Urothelium cell line (cell line): ENCODE measurements at places on chromosomes 16 and 17.

DNA sequence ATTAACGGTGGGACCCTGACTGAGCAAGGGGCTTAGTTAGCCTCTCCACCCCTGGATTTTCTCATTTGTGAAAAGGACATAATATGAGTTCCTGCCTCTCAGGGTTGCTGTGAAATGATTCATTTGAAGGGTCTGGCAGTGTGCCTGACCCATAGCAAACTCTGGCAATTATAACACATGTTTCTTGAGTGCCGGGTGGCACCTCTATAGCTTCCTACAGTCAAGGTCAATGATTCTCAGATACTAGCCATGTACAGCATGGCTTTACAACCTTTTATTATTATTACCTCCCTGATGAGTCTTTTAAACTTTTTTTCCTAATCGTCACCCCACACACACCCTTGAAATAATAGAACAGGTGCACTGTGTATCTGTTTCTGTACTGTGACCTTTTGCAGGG lies 42.1 kb downstream of the TMEM114 start:
- no peak for DNase-seq

GRCh38 chr16:89921702-89922476 lies 1.3 kb upstream of the TUBB3 start:
- peak; percentile 95 for DNase-seq

GRCh38 chr16:9661336-9662017 lies 520.8 kb downstream of the GRIN2A start:
- DNase-seq: no peak

DNA sequence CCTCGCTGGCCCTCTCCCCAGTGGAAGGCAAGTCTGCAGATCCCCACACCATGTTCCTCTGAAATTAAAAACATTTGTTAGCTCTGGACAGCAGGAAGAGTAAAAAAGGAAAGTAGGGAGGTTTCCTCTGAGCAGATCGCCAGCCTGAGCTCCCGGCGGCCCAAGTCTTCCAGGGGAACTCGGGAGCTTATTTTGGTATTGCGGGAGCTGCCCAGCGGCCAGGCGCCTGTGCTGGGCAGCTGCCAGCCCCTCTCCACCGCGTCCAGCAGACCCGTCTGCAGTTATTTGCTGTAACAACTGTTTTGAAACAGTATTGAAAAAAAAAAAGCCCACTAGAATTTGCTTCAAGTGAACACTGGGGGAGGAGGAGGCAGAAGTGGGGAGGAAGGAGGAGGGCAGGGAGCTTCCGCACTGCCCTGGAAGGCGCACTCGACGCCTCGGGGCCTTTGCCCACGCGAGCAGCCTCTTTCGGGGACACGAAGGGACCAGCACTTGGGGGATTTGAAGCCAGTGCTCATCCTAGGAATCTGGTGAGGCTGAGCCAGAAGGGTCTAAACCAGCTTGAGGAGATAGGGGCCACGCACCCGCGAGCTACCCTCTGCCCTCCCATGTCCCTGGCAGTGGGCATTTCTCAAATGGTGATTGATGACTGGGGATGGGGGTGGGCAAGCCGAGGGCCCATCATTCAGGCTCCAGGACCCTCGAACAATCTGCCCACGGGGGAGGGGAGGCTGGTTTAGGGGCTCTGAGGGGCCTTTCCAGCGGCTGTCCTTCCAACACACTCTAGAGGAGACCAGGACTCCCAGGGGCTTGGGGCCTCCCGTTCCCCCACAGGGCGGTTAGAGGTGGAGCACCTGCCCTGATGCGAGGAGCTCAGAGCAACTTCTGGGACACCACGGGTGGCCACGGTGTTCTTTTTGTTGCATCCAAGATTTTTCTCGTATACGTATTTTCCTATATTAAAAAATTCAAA lies 3.0 kb upstream of the BAHCC1 start:
- no peak for DNase-seq

GRCh38 chr17:82487910-82488309 lies 29.4 kb downstream of the NARF start:
- DNase-seq: no peak

DNA sequence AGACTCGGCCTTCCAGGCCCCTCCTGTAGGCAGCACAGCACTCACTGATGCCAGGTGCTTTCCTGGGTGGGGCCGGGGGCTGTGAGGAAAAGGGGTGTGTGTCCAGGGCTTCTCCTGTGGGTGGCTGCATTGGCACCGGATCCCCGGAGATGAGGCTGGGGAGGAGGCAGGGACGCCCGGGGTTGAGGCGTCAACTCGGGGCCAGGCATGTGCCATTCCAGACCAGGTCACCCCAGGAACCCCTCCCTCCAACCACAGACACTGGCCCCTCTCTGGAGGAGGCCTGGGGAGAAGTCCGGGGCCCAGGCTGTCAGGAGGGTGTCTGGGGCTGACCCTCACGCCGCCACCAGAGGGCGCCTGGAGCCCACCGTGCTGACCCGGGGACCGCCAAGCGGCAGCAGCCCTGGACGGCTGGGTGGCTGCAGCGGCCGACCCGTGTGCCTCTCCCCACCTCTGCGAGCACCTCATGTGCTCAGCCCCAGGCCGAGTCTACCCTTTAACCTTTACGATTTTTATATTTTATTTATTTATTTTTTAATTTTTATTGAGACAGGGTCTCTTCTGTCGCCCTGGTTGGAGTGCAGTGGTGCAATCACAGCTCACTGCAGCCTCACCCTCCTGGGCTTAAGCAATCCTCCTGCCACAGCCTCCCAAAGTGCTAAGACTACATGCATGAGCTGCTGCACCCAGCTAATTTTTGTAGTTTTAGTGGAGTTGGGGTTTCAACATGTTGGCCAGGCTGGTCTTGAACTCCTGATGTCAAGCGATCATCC lies 3.2 kb upstream of the METRN start:
- peak; percentile 73 for DNase-seq

- DNase-seq: no peak
These were observed 7.4 kb upstream of the CPNE2 start for GRCh38 chr16:57084996-57085395.

DNA sequence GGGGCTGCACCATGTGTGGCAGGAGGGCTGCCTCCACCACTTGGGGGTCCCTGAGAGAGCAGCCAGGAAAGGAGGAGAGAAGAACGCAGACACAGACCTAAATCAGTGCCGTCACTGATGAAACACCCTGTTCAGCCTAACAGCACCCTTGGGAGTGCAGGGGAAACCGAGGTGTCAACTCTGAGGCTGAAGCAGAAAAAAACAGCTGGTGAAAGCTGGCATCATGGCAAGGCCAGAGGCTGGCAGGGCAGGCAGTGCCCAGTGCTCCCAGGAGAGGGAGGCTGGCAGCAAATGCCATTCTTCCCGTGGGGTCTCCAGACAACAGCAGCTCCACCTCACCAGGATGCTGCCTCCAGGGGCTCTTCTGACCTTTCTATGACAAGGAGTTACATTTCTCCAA lies 23.1 kb downstream of the SPHK1 start:
- no peak for DNase-seq

DNA sequence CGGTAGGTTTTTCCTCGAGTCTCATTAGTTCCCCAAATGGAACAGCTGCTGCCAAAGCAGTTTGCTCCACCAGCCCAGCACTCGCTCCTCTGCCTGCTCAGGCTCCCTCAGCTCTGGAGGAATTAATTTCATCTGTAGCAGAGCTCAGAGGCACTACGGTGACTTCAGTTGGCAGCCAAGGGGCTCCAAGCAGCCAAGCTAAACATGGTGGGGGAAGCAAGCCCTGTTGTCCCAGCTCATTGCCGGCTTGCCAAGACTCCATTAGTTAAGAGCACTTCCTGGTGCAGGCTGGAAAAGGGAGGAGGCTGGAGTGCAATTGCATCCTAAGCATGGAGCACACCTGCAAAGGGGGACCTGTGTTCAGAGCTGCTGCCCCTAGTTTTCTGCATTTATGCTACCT lies 78.7 kb upstream of the GPRC5B start:
- DNase-seq: no peak

DNA sequence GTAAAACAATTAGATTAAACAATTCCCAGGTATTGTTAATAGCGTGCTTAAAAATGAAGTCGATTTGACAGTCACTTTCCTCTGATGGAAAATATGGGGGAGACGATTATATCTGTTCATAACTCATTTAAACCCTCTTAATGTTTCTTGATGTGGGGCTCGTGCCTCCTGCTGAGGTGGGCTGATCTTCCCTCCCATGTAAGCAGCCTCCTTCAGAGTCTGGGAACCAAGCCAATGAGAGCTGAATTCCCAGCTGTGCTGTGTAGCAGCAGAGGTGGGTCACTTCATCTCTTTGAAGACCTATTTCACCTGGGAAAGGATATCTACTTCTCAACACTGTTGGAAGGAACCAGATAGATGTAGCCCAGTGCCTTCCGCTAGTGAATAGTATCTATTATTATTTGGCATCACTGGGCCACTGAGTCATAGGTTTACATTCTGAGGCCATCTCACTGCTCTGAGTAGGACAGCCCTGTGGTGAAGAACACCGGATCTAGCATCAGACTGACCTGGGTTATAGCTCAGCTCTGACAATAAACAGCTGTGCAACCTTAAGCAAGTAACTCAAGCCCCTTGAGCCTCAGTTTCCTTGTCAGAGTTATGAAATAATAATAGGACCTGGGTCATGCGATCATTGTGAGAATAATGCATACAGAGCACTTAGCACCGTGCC lies 85.3 kb upstream of the C16orf82 start:
- DNase-seq: peak; percentile 42

DNA sequence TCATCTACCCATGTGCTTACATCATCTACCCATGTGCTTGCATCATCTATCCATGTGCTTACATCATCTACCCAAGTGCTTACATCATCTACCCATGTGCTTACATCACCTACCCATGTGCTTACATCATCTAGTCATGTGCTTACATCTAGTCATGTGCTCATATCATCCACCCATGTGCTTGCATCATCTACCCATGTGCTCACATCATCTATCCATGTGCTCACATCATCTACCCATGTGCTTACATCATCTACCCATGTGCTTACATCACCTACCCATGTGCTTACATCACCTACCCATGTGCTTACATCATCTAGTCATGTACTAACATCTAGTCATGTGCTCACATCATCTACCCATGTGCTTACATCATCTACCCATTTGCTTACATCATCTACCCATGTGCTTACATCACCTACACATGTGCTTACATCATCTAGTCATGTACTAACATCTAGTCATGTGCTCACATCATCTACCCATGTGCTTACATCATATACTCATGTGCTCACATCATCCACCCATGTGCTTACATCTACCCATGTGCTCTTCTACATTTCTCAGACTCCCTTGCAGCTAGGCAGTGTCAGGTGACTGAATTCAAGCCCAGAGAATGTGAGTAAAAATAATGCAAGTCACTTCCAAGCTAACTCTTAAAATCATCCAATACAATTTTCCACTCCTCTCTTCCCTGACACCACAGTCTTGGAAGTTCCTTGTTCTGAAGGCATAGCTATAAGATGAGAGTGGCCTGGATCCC lies 196.8 kb downstream of the CBLN1 start:
- DNase-seq: no peak

DNA sequence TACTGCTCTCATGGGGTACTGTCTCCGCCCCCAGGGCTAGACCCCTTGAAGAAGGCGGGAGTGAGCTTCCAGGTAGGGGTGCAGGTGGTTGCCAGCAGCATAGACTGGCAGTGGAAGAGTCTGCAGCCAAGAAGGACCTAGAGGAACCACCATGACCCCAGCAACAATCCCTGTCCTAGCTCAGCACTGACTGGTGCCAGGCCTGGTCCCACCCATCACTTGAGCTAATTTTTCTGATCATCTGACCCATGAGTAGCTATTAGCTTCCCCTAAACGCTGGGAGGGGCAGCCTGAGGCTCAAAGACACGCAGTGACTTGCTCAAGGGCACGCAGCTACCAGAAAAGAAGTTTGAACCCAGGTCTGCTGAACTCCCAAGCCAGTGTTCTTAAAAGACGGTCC lies 945 bp downstream of the PRM3 start:
- DNase-seq: no peak

DNA sequence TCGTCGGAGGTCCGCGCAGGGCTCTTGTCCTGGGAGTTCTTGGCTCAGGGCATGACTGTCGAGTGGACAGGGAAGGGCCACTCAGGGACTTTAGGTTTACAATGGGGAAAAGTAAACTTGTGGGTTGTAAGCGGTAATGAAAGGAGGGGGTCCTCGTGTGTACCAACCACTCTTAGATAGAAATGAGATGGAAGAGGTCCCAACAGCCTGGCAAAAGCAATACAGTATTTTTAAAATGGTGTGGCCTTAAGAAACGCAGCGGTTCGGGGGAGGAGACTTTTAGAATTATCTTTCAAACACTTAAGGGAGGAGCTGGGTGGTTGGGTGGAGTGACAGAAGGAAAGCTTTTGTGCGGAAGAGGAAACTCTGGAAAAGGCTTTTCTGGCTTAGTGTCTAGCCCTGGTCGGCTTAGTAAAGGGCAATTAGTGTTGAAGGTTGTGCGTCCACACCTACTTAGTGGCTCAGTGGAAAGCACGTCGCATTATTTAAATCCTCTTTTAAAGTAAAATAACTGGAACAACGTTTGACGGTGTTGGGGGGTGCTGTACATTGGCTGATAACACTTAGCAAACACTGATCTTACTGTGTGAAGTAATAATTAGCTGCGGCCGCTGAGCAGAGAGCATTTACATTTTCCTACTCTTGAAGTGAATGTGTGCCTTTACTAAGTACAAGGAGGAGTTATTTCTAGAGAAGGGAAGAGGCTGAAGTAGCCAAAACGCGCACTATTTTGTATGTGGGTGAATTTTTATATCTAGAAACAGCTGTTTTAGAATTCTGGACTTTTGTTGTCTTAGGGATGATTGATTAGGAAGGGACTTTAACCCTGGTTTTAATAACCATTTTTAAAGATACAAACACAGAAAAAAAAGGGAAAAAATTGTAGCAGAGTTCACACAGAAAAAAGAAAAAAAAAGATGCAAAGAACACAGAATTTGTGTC lies 1.0 kb downstream of the WSB1 start:
- DNase-seq: peak; percentile 60
